Stimulated activated CD4-positive, alpha-beta T cell treated with anti-CD3 and anti-CD28 coated beads, Interleukin-1b, Interleukin-23, amount 100 ng/mL, for 24 hours (primary cell): ENCODE measurements at places on chromosomes 2 and 18.

GRCh38 chr2:54839461-54840255 is 116.2 kb downstream of the EML6 start:
- DNase-seq = no peak

DNA sequence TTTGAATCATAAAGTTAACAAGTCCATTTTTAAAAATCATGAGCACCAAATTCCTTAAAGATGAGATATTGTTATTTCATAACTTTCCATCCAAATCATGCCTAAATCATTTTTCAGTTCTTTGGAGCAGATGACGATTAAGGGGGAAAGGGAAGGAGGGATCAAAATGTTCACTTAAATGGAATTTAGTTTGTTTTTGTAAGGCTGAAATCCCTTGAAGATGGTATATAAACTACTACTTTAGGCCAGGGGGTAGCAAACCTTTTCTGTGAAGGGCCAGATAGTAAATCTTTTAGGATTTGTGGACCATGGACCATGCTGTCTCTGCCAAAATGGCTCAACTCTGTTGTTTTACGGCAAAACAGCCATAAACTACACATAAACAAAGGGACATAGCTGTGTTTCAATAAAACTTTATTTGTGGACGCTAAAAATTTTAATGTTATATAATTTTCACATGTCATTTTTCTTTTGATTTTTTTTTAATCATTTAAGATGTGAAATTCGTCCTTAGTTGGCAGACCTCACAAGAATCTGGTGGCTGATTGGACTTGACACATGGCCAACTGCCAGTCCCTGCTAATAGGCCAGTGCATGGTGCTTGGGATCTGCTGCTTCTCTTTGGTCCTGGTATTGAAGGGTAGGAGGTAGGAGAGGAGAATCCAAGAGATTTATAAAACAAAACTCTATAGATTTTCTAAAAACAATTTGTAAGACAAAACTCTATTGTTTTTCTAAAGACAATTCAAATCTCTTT is 52.0 kb upstream of the RTN4 start:
- no peak for DNase-seq

- DNase-seq = no peak
Measured at GRCh38 chr18:57677262-57678211, 55.9 kb upstream of the NARS1 start.

GRCh38 chr2:150491943-150492342 is 4.5 kb upstream of the RND3 start:
- no peak for DNase-seq
